ENCODE measurements at places on chromosomes 7 and 10.

DNA sequence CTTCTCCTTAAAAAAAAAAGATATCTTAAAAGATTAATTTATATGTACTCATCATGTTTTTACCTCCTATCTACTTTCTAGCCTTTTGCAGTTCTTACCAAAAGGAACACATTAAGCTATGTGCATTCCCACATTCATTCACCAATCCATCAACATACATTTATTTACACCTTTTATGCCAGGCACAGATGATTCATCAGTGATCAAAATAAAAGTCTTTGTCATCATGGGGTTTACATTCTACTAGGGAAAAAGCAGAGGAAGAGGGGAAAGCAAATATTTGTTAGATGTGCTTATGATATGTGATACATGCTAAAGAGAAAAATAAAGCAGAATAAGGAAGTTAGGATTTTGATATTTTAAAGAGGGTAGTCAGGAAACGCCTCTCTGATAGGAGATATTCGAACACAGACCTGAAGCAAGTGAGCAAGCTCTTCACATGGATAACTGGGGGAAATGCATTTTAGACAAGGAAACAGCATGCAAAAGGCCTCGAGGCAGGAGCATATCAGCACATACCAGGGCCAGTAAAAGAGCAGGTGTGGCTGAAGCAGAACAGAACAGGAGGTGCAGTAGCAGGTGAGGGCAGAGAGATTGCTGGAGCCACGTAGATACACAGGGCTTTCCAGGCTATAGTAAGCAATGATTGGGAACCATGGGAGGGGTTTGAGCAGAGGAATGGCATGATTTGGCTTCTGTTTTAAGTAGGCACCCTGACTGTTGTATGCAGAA is 67.4 kb downstream of the REEP3 start:
- no peak for DNase-seq

DNA sequence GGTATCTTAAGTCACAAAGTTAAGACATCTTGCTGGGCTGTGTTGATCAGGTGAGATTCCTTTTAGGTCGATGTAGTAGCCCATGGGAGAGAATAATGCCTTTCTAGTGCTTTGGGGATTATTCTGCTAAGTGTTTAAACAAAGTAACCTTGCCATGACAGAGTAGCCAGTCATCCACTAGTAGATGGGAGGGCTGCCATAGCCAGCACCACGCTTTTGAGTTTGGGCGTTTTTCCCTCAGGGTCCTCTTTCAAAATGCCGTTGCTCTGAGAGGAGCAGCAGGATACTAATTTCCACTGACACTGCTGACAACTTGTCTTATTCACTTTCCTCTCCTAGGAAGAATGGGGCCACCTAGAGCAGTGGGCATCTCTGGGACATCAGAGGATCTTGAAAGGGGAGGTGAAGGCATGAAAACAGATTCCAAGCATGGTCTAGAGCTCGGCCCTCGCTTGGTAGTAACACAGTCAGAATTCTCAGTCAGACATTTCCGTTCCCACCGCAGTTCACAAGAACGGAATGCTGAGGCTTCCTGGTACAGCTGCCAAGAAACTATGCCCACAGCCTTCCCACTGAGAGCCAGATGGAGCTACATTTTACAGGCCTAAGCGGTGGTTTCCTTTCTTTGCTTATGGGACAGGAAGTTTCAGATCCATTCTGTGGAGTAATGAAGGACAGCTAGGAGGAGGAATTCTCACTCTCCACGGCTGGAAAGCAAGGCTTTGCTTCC is 15.3 kb upstream of the RSU1 start:
- no peak for DNase-seq

DNA sequence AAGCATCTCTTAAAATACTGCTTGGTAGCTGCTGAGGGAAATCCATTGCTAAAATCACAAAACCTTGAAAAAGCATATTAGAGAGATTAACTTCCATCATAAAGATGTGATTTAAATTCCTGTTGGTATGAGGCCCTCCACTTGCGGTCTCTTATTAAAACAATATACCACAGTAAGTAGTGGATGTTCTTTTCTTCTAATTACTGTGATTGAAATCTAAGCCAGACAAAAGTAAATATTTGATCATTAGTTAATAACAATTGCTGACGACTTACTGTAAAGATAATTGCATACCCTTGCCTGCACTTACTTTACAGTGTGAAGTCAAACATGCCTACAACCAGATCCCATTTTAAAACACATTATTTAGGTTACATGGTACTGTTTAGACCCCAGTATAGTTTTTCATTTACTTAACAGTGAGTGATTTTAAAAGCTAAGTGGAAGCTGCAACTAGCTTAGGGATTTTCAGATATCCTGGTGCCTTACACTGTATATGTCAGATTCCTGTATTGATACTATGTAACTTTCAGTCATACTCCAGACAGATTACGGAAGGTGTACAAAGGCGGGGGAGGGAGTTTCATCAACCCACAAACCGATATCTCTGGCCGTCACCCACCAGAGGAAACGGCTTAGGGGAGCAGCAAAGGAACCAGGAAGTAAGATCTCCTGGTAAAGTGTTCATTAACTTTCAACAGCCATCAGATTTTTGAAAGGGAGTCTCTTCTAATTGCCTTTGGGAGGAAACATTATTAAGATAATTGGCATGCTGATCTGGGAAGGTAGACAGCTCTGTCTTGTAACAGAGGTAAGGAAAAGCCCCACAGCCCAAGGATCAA is 986 bp downstream of the NRP1 start:
- DNase-seq, result no peak

- DNase-seq, result no peak
Observed at GRCh38 chr7:18541181-18541870, 45.8 kb downstream of the HDAC9 start.

DNA sequence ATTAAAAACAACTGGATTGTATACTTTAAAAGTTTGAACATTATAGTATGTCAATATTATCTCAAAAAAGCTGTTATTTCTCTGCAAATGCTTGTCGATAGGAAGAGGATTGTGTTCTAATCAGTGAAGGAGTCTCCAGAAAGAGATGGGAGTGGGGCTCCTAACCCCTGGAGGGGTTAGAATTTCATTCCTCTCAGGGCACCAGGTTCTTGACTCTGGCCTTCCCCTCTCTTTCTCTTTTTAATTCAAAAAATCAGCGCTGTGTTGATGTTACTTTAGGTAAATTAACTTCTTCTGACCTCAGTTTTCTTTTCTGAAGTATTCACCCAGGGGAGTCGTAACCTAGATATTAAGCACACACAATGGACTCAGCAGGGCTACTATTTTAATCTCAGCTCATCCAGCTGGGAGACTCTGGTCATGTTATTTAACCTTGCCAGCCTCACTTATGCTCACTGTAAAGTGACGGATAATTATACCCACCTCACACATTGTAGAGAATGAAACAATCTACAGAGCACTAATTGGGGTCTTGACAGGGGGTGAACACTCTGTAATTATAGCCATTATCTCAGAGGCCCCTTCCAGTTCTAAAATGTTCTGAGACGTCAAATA is 59.4 kb downstream of the GCC1 start:
- DNase-seq, result no peak

- no peak for DNase-seq
Observed at GRCh38 chr7:2106440-2106839, 126.3 kb downstream of the MAD1L1 start.

GRCh38 chr7:56157238-56157790 is 41.1 kb upstream of the NUPR2 start:
- DNase-seq, result no peak

DNA sequence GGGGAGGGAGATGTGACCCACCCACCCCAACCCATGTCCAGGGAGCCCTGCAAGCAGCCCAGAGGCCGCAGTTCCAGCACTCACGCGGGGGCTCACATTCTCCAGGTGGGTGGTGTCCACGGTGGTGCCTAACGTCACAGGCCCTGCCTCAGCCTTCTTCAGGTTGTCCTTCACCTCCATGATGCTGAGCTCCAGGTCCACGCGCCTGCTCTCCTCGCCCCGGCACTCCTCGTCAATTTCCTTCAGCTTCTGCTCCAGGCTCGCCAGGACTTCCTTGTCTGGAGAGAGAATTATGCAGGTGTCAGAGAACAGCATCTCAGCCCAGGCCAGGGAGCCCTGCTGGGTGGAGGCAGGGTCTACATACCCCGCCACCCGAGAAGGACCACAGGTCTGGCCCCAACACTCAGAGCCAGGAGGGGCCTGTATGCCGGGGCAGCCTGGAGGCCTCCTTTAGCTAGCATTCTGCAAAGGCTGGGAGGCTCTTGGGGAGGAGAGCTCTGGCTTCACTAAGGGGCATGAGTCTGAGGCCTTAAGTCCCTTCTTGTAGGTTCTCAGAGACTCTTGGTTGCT is 58.2 kb downstream of the VWA2 start:
- DNase-seq, result no peak

DNA sequence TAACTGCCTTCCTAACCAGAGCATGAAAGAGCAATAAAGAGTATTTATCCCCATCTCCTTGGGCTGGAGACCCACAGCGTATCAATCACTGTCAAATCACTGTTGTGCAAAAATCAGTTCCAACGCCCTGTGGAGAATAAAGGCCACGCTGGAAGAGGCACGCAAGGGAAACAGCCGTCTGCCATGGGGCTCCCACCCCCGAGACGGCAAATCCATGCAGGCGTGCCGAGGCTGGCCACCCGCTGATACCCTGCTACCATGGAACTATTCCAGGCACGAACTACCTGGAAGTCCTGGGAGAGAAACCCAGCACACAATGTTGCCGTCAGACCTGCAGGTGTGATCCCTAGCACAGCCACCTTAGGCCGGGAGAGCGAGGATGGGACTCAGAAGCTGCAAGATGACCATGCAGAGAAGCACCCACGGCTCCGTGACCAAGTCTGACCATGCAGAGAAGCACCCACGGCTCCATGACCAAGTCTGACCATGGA is 185.3 kb downstream of the DIP2C start:
- DNase-seq, result no peak
